Stimulated activated CD4-positive, alpha-beta T cell treated with anti-CD3 and anti-CD28 coated beads, Interleukin-1b, Interleukin-23, amount 100 ng/mL, for 48 hours (primary cell): ENCODE measurements at places on chromosomes 5 and 9.

DNA sequence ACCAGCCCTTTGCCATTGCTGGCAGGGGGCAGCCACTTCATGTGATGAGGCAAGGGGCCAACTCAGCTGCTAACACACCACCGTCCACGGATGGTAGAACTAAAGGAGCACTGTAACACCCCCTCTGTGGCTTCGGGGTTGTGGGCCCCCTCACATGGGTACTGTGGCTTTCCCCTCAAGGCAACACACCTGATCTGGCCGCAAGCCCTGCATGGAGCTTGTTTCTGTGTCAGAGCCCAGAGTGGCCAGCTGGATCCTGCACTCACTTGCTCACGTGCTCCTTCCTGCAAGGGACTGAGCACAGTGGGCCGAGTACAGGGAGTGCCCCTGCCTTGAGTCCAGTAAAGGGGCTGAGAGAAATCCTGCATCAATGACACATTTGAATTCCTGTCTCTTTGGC is 507.4 kb upstream of the SMC2 start:
- DNase-seq: no peak

GRCh38 chr5:155878991-155879575 is 447.9 kb upstream of the SGCD start:
- DNase-seq: no peak

GRCh38 chr9:27785714-27786100 is 212.4 kb upstream of the C9orf72 start:
- no peak for DNase-seq

GRCh38 chr5:174376726-174377373 is 331.3 kb downstream of the NSG2 start:
- no peak for DNase-seq

DNA sequence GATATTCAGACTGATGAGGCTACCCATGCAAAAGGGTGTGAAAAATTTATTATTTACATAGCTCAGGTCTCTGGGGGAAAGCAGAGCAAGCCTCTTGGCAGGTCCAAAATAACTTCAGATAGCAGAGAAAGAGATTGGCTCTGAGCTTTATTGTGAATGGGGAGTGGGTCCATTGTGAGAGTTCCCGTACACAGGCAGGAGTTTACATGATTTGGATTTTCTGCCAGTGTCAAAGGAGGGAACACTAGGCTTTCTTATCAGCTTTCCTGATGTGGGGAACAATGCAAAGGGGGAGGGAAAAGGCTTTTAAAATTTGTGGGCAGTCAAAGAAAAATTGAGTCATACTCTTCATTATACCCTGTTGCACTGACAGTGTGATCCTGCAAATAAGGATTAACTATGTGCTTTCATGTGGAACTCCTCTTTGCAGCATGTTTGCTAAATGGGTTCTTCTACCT is 615.0 kb upstream of the RIOK2 start:
- no peak for DNase-seq

- DNase-seq: no peak
These were observed 106.2 kb downstream of the ZNF354C start for GRCh38 chr5:179166171-179166885.
